Activated T-helper 17 cell treated with anti-CD3 and anti-CD28 coated beads, Interleukin-2, amount 50 U/mL, for 72 hours (primary cell): ENCODE measurements at places on chromosomes 11 and 22. TPM values are rescaled to one million over a fixed set of nuclear protein-coding genes. Genes with fewer than 3 reads are reported as not detected.

Gene OR52I2
- total RNA-seq = not detected

Gene ALDH3B1
- 0.08 TPM for total RNA-seq

Gene LYVE1
- total RNA-seq = not detected

Gene PNPLA5
- total RNA-seq = not detected

Gene ARHGAP20
- total RNA-seq = not detected

Gene POU2AF2
- 0.42 TPM for total RNA-seq

Gene PGA5
- not detected for total RNA-seq

Gene RASD2
- total RNA-seq = not detected

Gene OR8D4
- total RNA-seq = not detected

Gene TREH
- not detected for total RNA-seq

Gene PDE3B
- total RNA-seq = 25.5 TPM

Gene OR4A16
- total RNA-seq = not detected

Gene PHETA2
- total RNA-seq = 3.4 TPM

Gene MUC2
- not detected for total RNA-seq

Gene MRGPRX4
- total RNA-seq = not detected

Gene MAPK8IP1
- total RNA-seq = 0.93 TPM

Gene KBTBD3
- total RNA-seq = 14.3 TPM

Gene TMPRSS4
- 0.11 TPM for total RNA-seq

Gene GRAMD1B
- total RNA-seq = 41.7 TPM

Gene SGSM1
- 0.52 TPM for total RNA-seq

Gene MUC15
- not detected for total RNA-seq

Gene AGBL2
- total RNA-seq = 3.7 TPM

Gene ESAM
- 0.50 TPM for total RNA-seq

Gene PEX26
- total RNA-seq = 53.4 TPM
